ENCODE measurements at places on chromosomes 7 and 10.

DNA sequence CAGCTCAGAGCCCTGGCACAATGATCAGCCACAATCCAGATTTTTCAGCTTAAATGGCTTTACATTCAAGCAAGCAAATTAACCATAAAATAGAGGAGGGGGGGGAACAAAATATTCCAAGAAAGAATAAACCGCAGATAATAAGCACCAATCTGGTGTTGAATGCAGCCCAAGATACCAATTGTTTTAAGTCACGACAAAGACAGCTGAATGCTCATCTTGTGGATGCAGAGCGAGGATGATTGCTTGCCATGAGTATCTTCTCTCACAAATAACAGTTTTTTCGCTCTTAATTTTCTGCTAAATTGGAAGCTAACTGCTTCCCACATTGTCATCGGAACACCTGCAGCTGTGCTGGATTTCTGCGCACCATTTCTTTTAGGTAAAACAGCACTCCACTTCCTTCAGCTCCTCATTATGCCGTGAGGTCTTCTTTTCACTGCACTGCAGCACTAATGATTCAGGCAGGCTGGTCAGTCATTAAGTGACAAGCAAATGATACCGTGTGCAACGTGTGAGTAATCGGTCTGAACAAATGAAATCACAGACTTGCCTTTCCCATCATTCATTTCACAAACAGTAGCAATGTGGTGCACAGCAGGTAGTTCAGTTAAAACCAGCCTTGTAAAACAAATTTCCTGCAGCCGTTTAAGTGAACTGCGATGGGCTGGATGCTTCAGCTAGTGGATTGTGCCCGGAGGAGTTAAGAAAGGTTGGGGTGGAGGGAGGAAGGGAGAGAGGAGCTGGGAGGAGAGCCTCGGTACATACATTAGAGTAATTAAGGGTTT lies 106.4 kb upstream of the CDCA7L start:
- DNase-seq, result no peak

DNA sequence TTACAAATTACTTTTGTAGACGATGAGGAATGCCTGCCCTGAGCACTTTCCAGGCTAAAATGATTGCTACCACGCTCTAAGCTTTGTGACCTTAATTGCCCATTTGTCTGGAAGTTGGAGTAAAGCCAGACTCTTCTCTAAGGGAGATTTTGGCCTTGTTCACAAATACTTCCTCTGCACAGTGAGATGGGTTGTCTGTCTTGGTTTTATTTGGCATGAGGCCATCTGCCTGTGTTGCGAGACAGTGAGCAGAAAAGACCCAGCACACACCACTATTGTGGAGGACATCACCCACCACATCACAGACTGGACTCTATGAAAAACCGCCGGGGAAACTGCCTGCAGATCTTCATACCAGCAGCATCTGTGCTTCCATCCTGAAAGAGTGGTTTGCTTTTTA lies 138.4 kb downstream of the BICC1 start:
- DNase-seq, result no peak

DNA sequence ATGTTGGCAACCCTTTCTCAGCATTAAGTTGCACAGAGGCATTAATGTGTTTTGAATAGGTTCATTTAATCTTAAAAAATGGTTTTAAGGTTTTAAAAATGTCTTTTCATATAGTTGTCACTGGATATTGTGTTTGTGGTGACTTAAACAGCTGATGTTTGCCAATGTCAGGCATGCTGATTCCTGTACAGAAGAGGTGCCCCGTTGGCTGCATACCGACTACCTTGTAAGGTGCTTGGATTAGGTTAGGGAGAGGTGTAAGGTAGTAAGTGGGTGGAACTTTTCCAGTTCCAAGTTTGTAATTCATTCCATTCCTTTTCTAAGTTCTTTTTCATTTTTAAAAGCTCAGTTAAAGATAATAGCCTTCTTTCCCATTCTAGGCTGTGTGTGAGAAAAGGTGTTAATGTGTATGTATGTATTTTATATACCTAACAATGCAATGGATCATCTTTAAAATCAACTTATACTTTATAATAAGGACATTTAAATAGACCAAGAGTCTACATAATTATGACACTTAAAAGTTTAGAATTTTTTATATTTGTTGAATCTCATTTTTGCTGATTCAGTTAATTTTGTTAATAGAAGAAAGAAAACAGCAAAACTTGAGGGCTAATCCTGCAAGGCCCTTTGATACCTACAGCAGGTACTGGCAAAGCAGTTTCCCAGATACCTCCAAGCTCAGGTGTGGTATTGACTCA lies 155.2 kb downstream of the LCOR start:
- DNase-seq, result no peak

GRCh38 chr10:132544744-132545658 lies 7.4 kb downstream of the INPP5A start:
- DNase-seq, result no peak

- no peak for DNase-seq
Measured at GRCh38 chr7:45872116-45873034, 507 bp downstream of the CCDC201 start.

- DNase-seq, result no peak
Measured at GRCh38 chr10:77949167-77949566, 22.6 kb upstream of the DLG5 start.

GRCh38 chr7:55260676-55261385 lies 104.3 kb upstream of the LANCL2 start:
- no peak for DNase-seq

GRCh38 chr10:119728172-119728800 lies 2.4 kb downstream of the INPP5F start:
- no peak for DNase-seq

- no peak for DNase-seq
Measured at GRCh38 chr10:131571865-131572264, 260.3 kb upstream of the TCERG1L start.

- no peak for DNase-seq
Measured at GRCh38 chr7:99947608-99948007, 18.2 kb upstream of the GJC3 start.

GRCh38 chr10:95476469-95477174 lies 84.5 kb downstream of the SORBS1 start:
- no peak for DNase-seq

GRCh38 chr7:81075150-81075549 lies 156.3 kb upstream of the SEMA3C start:
- no peak for DNase-seq

DNA sequence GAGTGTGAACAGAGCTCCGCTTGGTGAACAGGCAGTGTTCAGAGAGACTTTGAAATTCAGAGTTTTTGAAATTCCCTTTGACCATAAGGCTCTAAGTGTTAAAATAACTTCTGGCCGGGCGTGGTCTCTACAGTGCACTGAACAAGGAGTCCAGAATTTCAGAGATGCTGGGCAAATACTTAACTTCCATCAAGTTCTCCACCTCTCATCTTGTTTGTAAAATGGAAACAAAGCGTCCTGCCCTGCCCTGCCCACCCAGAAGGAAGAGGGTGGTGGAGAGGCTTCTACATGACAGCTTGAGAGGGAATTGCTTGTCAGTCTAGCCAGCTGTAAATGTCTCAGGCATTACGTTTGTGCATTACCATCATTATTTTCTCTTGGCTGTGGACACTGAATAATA lies 102.6 kb downstream of the RGS10 start:
- no peak for DNase-seq

GRCh38 chr7:17696422-17696821 lies 243.9 kb downstream of the SNX13 start:
- DNase-seq, result no peak

DNA sequence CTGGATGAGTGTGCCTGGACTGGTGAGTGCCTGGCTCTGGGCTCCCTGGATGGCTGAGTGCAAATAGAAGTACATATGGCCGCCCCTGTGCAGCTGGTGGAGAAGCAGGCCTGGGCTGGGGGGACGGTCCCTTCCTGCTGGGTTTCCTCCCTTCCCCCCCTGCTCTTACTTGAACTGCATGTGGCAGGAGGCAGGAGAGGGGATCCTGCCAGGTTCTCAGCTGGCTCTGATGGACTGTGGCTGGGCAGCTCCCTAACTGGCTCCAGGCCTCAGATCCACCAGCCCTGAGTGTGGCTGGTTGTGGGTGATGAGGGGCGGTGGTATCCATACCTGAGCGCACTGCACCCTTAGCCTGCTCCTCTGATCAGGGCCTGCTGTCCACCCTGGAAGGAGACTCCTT lies 26.9 kb downstream of the ADCY1 start:
- DNase-seq, result no peak

DNA sequence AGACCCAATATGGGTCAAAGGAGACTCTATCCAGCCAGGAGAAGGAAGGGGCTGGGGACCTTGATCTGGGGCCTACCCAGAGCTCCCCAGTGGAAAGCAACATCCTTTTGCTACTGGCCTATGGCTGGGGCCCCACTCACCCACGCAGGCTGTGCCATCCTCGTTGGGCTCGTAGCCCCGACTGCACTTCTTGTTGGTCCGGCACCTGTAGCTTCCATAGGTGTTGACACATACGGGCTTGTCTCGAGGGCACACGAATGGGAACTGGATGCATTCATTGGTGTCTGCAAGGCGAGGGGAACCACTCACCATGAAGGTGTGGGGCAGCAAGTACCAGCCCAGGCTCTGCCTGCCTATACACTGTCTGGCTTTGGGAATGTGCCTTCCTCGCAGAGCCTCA lies 30.5 kb downstream of the GOLGA7B start:
- no peak for DNase-seq

- DNase-seq, result no peak
Measured at GRCh38 chr10:77001206-77001605, 636.4 kb downstream of the KCNMA1 start.

- no peak for DNase-seq
Measured at GRCh38 chr7:99371376-99371920, 3.1 kb upstream of the ARPC1B start.

DNA sequence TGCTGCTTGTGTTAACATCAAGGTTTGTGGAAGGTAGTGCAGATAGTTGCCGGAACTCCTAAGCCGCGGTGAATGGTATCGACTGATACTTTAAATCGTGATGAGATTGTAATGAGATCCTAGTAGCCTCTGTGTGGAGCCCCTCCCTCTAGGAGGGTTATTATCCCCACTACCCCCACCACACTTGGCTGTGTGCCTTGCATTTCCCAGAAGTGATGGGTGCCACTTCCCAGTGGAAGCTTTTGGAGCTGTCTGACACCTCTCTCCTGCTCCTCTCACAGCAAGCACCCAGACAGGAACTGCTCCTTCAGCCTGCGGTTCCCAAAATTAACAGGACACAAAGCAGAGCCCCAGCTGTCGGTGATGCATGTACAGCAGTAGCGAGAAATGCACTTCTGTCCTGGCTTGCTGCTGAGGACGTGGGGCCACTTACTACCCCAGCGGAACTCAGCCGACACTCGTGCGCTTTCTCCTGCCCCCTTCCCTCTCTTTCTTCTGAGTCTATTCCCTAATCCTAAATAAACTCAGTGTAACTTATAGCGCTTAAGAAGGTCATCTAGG lies 52.5 kb downstream of the PRKAG2 start:
- no peak for DNase-seq

DNA sequence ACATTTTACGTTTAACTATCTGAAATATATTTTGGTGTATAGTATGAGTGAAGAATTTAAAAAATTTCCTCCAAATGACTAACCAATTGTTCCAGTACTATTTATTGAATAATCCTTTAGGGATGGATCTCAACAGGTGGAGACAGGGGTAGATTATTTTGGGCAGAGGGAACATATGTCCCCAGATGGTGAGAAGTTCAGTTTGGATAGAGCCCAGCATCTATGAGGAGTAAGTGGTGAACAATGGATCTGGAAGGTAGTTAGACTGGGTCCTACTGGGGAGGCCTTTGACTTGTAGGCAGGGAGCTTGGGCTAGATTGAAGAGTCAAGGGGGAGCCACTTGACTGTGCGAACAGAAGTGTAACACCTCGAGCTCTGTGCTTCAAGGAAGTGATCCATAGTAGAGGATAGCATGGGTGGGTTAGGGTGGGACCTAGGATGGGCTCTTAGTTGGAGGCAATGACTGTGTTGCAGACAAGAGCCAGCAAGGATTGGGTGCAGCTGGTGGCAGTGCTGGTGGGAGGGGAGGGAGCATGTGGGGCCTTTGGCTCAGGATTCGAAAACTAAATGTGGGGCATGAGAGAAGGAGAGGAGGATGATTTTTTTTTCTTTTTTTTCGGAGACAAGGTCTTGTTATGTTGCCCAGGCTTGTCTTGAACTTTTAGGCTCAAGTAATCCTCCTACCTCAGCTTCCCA lies 3.9 kb upstream of the PURB start:
- no peak for DNase-seq

- no peak for DNase-seq
Measured at GRCh38 chr7:50762337-50762736, 20.4 kb downstream of the GRB10 start.

DNA sequence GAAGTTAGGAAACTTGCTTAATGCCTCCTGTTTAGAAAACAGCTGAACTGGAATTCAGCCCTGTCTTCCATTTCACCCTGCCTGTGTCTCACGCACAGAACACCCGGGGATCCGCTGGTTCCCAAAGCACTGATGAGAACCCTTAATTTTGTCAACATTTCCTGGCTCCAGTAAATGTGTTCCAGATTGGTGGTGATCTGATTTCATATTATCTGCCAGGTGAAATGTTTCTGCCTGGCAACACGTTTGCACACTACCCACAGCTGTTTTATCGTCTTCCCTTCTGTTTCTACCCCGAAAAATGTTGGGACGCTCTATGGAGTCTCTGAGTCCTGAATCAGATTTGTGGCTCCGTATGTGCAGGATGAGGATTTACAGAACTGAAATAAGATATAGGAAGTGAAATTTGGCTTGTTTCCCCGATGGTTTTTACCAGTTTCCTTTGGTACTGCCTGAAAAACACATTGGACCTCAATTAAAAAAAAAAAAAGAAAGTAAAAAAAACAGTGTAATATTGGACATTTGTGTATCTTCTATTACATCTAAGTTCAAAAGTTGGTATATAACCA lies 29.0 kb downstream of the MRC1 start:
- DNase-seq, result no peak

- DNase-seq, result no peak
Measured at GRCh38 chr7:121529003-121529402, 132.9 kb upstream of the FAM3C start.

GRCh38 chr7:47361746-47362215 lies 220.1 kb downstream of the TNS3 start:
- DNase-seq, result no peak

DNA sequence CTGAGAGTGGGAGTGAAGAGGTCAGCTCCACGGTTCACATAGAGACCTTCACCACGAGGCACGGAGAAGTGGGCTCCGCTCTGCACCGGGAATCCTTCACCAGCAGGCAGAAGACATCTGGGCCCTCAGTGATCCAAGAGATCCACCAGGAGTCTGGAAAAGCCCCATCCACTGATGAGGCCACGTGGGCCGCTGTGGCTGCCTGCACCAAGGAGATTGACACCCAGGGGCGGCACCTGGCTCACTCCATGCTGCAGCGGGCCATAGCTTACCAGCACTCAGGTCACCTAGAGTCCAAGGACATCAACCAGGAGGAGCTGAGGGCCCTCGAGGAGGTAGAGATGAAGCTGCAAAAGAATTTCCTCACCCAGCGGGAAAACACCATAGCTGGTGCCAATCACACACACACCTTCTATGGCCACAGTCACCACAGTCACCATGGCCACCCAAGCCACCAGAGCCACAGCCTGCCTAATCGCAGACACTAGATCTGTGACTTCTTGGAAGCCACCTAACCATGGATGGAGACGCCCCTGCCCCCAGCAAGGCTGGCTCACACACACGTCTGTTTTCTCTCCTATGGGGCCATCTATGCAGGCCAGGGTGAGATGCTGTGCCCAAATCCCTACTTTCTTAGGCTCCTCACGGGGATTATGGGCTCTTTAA lies 694 bp downstream of the C10orf62 start:
- DNase-seq, result no peak
